Neural crest cell (in vitro differentiated cells): ENCODE measurements at places on chromosomes 2 and 18. TPM values are rescaled to one million over a fixed set of nuclear protein-coding genes. Genes with fewer than 3 reads are reported as not detected.

Gene KRTCAP3
- total RNA-seq: 5.5 and 6.9 TPM in 2 replicates

Gene LYPD6
- total RNA-seq: 7.1 and 7.3 TPM in 2 replicates

Gene GAD1
- 0.39 and 0.82 TPM in 2 replicates for total RNA-seq

Gene GPAT2
- total RNA-seq: not detected in 2 replicates

DNA sequence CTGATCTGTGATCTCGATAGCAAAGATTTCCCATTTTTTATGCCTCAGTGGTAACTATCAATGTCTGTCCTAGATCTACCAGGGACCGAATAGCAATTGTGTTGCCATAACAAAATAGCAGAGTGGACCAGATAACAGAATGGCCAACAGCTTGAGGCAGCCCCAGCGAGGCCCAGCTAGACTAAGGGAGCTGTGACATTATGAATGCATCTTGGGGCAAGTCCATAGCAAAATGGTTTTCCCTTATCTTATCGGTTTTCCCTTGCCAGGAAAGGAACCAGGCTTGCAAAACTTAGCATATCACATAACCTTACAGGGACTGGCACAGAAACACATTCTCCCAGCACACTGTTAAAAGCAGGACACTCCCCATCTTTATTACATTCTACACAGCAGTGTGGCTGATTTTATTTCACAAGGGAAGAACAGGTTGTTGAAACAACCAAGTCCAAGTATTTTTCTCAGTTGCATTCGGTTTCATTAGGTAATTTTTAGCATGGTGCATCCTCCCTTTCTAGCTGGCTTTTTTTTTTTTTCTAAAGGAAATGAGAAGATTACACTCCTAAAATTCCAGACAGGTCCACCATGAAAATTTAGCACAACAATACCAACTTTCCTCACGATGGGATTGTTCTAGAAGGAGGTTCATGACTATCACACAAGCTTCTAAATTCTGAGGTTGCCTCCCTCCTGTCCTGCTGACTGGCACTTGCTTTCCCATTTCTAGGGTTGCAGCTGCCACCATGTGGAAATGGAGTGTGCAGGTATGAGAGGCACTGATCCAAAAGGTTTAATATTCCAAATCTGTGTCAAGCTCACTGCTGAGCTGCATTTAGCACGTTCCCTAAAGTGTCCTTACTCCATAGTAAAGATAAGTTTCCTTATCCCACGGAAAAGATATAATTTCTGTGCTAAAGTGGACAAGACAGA, 97.0 kb upstream of the SLC35G4 start:
- DNase-seq: no peak

DNA sequence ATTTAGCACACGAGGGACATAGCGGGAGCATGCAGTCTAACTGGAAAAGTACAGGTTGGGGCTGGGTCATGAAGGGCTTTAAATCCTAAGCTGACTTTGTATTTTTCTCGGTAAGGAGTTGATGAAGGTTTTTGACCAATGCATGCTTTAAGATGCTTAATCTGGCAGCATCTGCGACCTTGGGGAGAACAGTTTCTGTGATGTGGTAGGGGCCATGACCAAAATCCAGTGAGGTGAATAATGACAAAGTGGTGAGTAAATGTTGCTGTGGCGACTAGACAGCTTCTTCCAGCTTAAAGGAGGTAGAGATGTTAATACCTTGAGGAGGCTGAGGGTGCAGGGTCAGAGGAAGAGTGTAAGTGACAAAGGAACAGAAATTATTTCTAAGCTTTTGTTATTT, 174.6 kb upstream of the ALPP start:
- DNase-seq: no peak

- DNase-seq: no peak
Observed at GRCh38 chr18:22639026-22639463, 221.3 kb upstream of the CTAGE1 start.

DNA sequence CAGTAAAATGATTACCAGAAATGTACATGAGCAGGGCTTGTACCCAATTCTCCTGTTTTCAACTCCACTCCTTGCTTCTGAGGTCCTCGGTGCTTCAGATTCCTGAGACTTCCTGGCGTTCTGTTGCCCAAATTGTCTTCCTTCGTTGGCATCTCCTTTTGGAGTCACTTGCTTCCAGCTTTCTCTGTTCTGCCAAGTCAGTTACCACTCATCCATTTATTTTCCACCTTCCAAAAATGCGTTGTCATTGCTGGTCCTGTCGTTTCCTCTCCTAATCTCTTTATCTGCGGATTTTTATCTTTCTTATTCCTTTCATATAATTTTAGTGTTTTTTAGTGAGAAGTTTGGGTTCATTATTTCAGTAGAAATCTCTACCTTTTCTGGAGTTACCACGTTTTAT, 18.5 kb upstream of the EFR3B start:
- DNase-seq: no peak

DNA sequence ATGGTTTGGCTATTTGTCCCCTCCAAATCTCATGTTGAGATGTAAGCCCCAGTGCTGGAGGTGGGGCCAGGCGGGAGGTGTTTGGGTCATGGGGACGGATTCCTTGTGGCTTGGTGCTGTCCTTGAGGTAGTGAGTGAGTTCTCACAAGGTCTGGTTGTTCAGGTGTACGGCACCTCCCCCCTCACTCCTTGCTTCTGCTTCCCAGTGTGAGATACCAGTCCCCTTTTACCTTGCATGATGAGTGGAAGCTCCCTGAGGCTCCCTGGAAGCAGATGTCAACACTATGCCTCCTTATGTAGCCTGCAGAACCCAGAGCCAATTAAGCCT, 232.6 kb downstream of the LDLRAD4 start:
- DNase-seq: no peak

DNA sequence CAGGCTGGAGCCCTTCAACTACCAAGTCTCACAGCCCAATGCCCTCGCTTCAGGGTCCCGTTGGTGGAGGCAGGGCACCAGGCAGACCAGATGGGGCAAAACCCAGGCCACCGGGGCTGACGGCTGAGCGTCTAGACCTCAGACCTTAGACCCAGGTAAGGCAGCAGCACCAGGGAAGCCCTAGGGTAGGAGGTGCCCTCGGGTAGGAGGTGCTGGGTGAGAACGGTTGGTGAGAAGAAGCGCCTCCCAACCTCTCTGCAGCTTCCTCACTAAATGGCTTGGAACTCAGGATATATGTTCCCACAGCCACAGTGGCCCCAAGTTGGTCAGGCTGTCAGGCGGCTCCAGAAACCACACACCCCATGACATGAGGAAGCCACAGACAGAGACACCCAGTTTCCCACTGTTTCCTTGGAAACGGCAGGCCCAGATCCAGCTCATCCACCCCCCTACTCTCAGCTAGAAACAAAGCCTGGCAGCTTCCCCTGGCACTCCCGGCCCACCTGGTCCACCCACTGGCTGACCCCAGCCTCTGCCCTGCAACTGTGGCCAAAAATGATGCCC, 13.1 kb upstream of the MLPH start:
- DNase-seq: no peak

- no peak for DNase-seq
Observed at GRCh38 chr18:39489431-39489830, 1923.8 kb upstream of the CELF4 start.
